ENCODE measurements at places on chromosomes 13 and 19.

DNA sequence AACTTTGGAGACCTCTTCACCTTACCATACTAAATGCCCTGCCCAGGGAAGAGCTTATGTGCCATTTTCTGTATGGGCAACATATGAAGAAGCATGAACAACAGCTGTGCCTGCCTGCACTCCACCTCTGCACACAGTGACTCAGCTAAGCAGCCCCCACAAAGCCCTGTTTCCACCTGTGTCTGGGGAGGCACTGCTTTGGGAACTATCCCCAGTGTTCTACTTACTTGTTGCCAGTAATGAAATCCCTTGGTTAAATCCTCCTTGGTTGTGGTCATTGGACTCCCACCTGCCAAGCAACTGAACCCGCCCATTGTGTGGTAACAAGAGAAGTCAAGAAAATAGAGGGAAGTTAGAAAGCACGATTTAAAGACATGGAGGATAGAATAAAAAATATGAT, 84.6 kb downstream of the NALCN start:
- no peak for ATAC-seq

DNA sequence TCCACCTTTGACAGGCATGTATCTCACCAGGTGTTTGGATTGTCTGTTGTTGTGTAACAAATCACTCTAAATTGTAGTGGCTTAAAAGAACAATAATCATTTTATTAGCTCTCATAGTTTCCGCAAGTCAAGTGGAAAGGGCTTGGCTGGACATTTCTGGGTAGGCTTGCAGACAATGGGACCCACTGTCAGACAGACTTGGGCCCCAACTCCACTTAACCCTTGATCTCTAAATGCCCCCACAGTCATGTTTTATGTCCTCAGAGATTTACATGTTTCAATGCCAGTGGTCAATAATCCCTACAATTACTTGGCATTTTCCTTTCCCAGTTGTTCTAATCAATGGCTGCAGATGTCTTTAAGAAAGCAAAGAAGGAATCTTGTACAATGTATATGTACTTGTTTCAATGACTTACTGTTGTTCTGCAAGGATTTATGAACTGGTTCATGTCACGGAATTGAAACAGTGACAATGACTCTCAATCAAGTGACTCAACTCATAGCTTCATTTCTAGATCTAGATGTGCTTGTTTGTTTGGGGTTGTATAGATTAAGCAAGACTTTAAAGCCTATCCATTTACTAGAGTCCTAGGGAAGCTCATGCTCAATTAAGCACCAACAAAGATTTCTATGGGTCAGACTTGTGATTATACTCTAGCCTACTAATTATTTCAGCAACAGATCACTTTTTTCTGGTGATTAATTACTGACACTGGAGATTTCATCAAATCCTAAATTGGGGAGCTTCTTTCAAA, 510.1 kb upstream of the NBEA start:
- peak; percentile 65 for ATAC-seq

GRCh38 chr13:60164234-60164889, 634 bp upstream of the DIAPH3 start:
- ATAC-seq = no peak

GRCh38 chr13:73059460-73060250, 850 bp downstream of the KLF5 start:
- ATAC-seq = peak; percentile 3

DNA sequence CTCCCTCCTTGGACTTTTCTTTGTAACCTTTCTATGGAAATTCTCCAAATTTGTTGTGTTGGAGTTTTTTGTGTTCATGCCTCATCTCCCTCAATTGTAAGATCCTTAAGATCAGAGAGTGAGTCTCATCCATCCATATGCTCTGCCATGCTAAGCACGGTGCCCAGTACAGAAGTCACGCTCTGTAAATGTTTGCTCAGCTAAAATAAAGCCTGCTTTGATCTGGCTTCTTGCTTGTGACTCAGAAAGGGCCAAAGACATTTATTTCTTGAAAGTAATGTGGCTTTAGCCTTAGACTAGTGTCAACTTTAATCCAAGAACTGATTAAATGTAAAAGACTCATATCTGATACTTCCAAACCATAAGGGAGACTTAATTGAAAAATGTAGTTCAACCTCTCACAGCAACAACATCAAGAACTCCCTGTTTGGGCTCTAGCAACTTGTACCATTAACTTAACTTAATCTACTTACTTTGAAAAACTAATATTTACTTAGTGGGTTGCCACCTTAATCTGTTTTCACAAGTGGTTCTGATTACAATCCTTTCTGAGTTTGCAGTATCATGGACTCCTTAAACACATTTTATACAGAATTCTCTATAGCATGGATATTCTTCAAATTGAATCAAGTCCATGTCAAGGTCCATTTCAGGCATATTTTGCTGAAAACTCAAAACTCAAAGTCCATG, 100.2 kb downstream of the KL start:
- no peak for ATAC-seq

DNA sequence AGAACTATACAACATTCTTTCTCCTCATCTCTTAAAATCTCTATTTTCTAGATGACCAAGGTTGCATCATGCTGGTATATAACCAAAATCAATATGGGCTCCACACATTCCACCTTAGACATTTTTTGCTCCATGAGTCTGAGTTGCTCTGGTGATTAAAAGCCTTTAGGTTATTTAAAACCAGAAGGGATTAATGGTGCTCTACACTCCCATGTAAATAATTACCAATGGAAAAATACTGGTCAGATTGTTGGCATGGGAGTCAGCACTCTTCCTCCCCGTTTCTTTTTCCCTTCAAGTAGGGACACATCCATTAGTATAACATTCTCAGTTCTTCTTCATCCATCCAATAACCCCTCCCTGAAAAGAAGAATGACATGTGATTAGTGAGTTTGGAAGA, 747.7 kb downstream of the PCDH17 start:
- no peak for ATAC-seq

- ATAC-seq = no peak
These were observed 55.9 kb upstream of the RANBP3 start for GRCh38 chr19:6033744-6034264.

DNA sequence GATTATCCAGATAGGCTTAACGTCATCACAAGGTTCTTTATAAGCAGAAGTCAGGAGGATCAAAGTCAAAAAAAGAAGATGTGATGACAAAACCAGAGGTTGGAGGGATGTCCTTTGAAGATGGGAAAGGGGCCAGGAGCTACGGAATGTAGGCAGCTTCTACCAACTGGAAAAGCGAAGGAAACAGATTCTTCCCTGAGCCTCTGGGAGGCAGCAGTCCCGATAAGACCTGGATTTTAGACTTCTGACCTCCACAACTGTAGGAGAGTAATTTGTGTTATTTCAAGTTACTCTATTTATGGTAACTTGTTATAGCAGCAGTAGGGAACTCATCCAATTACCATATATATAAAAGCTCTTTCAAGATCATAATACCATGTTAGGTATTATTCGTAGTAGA, 98.8 kb upstream of the MYCBP2 start:
- ATAC-seq = no peak

DNA sequence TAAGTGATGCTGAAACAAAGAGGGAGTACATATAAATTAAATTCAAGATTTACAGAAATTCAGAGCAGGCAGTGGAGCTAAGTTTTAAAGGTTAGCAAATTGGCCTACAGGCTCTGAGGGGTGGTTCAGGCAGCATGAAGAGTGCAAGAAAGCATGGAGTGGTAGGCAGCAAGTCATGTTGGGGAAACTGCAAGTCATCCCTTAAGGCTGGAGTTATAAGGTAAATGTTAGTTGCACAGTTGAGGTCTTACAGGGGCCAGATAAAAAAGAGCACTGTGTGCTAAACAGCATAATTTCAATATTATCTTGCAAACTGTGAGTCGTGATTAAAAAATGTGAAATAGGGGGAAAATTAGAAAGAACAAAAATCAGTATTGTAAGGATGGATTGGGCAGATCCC, 106.2 kb downstream of the VWA8 start:
- ATAC-seq = no peak

DNA sequence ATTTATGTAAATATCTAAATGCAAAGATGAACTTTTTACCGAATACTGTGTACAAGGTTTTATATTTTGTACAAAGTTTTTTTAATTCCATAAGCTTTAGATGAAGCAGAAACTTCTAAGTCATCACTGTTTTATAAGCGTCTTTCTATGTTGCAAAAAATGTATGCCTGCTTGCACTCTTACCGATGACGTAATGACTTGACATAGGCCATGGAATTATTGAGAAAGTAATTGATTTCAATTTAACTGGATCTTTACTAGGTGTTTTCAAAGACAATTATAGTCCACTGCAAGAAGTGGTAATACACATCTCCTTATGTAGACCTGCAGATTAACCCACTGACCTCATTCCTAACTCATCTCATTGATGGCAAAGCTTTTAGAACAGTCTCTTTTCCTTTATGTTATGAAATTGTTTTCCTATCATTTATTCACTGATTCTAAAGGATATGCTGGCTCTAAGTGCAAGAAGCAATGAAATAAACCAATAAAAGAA, 10.4 kb downstream of the DACH1 start:
- ATAC-seq = no peak

DNA sequence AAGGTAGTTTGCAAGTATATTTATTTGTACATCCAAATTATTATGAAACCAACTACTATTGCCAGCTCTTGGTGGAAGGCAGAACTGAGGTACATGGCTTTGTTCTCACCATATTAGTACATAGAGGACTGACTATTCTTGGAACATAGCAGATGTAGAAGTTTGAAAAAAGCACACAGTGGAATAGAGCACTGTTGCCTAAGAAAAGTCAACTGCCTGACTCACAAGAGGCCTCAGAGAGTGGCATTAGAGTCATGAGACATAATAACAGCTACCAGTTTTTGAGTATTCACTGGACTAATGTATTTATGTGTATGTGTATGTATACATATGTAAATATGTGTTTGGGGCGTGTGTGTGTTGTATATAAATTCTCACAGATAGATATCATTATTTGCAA, 8.3 kb upstream of the PCDH20 start:
- no peak for ATAC-seq

- ATAC-seq = no peak
These were observed 471.4 kb downstream of the LIG4 start for GRCh38 chr13:107743983-107744382.

DNA sequence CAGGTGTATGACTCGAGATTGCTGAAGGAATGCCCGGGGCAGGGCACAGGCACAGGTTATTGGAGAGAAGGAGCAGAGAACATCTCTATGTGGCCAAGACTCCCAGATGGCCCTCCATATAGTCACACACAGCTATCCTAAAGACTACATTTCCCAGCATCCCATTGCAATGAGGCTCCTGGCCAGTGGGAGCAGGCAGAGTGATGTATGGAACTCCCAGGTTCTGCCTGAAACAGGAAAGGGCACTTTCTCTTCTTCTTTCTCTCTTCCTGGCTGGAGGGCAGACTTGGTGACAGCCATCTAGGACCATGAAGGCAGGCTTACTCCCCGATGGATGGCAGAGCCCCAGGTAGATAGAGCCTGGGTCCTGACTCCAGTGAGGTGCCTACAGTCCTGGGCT, 13.5 kb downstream of the PPP1R13L start:
- ATAC-seq = peak; percentile 40

DNA sequence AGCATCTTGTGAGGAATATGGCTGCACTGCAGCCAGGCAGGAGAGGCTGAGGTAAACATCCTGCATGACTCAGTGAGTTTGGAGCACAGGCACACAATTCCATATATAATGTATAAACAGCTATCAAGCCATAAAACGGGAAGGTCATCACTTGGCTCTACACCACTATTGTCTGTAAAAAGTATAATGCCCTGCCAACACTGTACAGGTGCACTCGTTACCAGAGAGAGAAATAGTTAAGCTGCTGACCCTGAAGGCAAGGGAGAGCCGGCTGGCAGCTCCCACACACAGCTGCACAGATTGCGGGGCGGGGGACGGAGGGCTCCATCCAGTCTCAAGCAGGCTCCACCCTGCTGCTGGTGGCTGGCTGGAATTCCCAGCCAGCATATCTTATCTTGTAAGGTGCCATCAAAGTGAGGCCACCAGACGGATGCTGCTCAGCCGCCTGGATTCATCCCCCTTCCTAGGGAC, 668.1 kb downstream of the SLITRK5 start:
- ATAC-seq = no peak

- peak; percentile 98 for ATAC-seq
These were observed at the start of gene ZNF699 for GRCh38 chr19:9309139-9309973. Gene ZNF699 (minus strand): TSS chr19:9309838. CDS start chr19:9305119, 4,719 bp downstream.

DNA sequence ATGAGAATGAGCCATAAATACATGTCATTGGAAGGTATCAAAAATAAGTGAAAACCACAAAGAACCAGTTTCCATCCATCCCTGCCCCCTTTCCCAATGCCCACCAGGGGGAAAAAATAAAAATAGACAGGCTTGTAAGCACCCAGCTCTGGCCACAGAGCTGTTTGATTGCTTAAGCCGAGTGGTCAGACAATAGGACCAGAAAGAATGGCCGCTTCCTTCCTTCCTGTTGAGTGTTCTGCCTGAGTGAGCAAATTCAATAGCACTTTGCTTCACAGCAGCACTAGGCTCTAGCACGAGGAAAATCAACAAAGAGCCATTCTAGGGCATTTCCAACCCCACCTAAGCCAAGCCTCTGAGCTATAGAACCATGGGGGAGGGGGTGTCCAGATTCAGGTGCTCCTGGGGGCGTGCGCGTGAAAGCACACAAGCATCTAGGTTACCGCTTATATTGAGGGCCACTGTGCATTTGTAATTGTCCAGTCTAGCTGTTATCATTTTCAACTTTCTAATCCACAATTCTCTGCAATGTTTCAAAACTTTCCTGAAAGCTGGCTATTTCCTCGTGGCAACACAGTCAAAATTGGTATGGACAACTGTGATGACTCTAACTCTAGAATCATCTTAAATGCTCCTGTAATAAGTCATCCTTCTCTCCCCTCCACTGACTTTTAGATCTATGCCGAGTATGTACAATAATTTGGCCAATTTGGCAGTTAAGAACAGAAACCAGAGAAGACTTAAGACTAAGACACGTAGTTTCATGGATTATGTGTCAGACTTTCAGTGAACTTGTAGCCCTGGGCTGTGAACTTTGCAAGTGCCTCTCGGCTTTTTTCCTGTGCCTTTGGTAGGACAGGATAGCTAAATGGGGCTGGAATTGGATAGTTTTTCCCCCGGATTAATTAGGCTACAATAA, 64.3 kb downstream of the SPRY2 start:
- ATAC-seq = peak; percentile 42

DNA sequence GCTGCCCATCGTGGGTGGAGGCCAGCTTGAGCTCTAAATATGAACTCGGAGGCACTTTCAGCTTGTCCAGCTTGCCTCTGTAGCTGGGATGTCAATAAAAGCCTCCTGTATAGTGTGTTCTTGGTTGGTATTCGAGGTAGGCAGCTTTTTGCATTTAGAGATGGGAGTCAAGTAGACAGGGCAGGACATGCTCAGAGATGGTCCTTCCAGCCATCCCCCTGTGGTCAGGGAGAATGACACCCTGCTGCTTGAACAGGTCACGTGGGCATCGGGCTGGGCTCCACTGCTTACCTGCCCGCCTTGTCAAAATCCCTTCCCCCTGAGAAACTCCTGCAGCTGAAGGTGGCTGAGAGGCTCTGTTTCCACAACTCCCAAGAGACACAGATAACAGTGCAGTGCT, 302.5 kb downstream of the ZNF536 start:
- ATAC-seq = no peak

DNA sequence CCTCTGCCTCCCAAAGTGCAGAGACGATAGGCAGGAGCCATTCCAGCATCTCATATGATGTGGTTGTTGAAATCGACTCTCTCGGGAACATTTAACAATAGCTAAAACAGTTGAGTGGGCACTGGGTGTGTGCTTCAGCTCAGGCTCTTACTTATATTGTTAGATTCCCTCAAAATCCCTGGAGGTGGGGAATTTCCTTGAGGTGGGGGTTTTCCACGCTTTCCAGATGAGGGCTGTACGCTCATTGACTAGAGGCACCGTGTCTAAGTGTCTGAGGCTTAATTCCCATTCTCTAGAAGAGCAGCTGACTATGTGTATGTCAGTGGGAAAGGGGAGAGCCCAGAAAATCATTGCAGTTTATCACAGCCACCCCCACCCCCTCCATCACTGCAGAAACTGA, 10.8 kb upstream of the GRAMD1A start:
- ATAC-seq = no peak

All from esophagus mucosa (tissue), 1 donor.